Effector CD8-positive, alpha-beta T cell (primary cell): ENCODE measurements at places on chromosomes 11 and 22.

GRCh38 chr11:103529181-103529684 lies 420.0 kb downstream of the DYNC2H1 start:
- no peak for DNase-seq

GRCh38 chr22:41746567-41747400 lies 47.5 kb downstream of the MEI1 start:
- DNase-seq, result peak; percentile 22

- DNase-seq, result no peak
These were observed at the start of gene ABCC8 for GRCh38 chr11:17476317-17477083. Gene ABCC8 (minus strand): TSS chr11:17476845. CDS start chr11:17476776, 69 bp downstream.

- DNase-seq, result no peak
These were observed 498.9 kb downstream of the BRD1 start for GRCh38 chr22:49328630-49329405.

GRCh38 chr11:31793264-31793663 lies 17.9 kb downstream of the PAX6 start:
- no peak for DNase-seq

- DNase-seq, result no peak
These were observed 8.0 kb upstream of the TPCN2 start for GRCh38 chr11:69040581-69041260.

- no peak for DNase-seq
These were observed 22.9 kb downstream of the RPUSD4 start for GRCh38 chr11:126188332-126189108.

GRCh38 chr11:118076754-118077281 lies at the start of gene TMPRSS4:
Gene TMPRSS4 (plus strand): TSS chr11:118077078. CDS start chr11:118077303, 225 bp downstream.
- no peak for DNase-seq

DNA sequence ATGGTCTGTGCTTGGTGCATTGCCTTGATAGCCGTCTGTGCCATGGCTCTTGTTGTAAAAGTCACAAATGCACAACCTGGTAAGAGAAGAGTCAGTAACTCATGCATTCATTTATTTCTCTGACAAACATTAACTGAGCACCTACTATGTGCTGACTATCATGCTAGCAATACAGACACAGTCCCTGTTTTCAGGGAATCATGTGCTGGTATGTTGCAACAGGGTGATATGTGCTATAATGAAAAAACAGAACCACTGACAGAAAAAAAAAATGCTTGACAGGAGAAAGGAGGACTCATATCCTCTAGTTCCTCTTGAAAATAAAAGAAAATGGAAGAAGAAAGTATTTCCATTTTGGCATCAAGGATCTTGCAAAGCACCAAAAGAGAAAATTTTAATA lies 34.5 kb upstream of the RAPSN start:
- DNase-seq, result no peak

DNA sequence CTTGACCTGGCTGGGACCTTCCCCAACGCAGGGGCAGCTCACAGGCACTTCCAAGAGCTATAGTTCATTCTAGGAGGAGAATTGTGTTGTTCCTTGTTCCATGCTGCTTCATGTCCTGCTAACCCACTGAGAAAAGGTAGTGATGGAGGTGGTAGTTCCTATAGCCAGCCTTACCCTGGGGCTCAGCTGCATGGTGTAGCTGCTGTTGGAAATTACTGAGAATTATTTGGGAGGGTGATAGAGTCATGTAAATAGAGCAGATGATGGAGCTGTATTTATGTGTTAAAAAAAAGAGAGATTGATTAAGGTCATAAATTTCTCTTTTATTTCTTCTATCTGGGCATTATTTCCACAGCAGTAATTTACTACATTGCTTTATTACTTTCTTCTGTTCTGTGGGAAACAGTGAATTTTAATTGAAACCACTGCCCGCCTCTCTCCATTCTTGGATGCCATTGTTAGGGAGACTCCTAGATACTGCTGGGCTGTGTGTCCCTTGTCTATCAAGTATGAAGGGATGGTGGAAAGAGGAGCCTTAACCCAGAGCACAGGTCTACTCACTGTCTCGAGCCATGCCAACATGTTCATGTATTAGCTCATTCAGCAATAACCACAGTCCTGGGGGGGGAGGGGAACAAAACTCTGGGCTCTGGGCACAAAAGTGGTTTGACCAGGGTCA lies 309.2 kb downstream of the FAT3 start:
- DNase-seq, result no peak

GRCh38 chr11:79437278-79437980 lies 3.4 kb downstream of the TENM4 start:
- no peak for DNase-seq

- no peak for DNase-seq
These were observed 18.1 kb upstream of the MRTFA start for GRCh38 chr22:40654522-40655167.

DNA sequence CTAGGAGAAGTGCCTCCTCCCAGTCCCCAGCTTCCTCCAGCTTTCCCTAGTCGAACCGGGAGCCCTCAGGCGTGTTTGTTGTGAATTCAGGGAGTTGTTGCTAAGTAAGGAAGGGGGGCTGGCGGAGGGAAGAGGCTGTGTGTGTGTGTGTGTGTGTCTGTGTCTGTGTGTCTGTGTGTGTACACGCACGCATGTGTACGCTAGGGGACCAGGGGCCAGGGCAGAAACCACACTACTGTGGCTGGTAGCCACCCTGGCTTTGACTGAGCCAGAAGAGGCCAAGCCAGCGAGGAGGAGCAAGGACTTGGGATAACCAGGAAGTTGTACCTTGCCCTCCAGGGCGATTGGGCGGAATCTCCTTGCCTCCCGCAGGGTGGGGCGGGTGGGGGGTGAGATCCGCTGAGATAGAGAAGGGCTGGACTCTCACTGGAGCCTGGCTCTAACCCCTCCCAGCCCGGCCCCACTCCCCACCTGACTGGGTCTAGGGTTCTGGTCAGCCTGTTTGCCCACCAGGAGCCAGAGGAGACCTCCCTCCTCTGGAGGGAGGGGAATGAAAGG lies 7.5 kb downstream of the BCL9L start:
- DNase-seq, result no peak

- DNase-seq, result no peak
These were observed 62.1 kb upstream of the CADM1 start for GRCh38 chr11:115566180-115566764.

DNA sequence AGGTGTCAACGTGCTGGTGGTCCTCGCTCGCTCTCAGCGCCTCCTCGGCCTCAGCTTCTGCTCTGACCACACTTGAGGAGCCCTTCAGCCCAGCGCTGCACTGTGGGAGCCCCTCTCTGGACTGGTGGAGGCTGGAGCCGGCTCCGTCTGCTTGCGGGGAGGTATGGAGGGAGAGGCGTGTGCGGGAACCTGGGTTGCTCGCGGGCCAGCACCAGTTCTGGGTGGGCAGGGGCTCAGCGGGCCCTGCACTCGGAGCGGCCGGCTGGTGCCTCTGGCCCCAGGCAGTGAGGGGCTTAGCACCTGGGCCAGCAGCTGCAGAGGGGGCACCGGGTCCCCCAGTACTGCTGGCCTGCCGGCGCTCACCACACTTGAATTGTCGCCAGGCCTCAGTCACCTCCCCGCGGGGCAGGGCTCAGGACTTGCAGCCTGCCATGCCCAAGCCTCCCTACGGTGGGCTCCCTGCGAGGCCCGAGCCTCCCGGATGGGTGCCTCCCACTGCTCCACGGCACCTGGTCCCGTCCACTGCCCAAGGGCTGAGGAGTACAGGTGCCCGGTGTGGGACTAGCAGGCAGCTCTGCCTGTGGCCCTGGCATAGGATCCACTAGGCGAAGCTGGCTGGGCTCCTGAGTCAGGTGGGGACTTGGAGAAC lies 7.6 kb upstream of the CYP2D6 start:
- no peak for DNase-seq

- DNase-seq, result no peak
These were observed 117.4 kb upstream of the BID start for GRCh38 chr22:17891481-17892167.

DNA sequence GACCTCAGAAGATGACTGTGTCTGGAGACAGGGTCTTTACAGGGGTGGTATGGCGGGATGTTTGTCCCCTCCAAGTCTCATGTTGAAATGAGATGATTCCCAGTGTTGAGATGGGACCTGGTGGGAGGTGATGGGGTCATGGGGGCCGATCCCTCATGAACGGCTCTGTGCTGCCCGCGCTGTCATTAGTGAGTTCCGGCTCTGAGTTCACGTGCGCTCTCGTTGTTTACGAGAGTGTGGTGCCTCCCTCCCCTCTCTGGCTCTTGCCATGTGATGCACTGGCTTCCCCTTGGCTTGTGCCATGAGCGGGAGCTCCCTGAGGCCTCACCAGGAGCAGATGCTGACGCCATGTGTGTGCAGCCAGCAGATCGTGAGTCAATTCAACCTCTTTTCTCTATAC lies 830.8 kb downstream of the TBC1D22A start:
- no peak for DNase-seq

- no peak for DNase-seq
These were observed 79.9 kb upstream of the SEPTIN5 start for GRCh38 chr22:19634226-19634975.

- DNase-seq, result no peak
These were observed 403.1 kb upstream of the CCDC90B start for GRCh38 chr11:83689144-83689780.

GRCh38 chr11:134202661-134203060 lies 21.1 kb downstream of the NCAPD3 start:
- DNase-seq, result no peak

DNA sequence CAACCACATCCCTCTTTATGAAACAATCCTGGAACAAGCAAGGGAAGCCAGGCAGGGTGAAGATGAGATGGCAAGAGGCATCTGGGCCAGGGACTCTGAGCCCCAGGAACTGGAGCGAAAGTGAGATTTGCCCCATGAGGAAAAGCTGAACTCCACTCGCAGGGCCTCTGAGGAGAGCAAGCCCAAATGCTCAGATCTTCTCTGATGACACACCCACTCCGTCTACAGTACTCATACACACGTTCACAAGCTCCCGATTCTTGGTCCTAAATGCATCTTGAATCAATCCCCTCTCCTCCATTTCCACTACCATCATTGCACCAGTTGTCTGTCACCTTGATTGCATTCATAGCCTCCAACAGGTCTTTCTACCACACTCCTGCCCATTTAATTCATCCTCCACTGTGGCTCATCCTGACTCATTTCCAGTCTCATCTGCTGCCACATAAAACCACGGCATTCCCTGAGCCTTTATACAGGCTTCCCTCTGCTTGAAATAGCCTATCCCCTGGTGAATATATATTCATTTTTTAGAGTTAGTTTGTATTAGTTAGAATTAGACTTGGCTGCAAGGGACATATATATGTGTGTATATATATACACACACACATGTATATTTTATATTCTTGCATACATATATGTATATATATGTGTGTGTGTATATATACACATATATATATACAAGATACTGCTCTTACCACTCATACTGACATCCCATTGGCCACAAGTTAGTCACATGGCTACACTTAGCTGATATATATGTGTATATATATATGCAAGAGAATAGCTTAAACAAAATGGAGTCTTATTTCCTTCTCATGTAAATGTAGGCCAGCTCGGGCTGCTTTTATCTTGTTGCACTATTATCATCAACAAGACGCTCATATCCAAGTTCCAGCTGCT lies 1.4 kb upstream of the APOA5 start:
- no peak for DNase-seq

GRCh38 chr11:64650923-64651523 lies 60.0 kb downstream of the SLC22A12 start:
- DNase-seq, result no peak

DNA sequence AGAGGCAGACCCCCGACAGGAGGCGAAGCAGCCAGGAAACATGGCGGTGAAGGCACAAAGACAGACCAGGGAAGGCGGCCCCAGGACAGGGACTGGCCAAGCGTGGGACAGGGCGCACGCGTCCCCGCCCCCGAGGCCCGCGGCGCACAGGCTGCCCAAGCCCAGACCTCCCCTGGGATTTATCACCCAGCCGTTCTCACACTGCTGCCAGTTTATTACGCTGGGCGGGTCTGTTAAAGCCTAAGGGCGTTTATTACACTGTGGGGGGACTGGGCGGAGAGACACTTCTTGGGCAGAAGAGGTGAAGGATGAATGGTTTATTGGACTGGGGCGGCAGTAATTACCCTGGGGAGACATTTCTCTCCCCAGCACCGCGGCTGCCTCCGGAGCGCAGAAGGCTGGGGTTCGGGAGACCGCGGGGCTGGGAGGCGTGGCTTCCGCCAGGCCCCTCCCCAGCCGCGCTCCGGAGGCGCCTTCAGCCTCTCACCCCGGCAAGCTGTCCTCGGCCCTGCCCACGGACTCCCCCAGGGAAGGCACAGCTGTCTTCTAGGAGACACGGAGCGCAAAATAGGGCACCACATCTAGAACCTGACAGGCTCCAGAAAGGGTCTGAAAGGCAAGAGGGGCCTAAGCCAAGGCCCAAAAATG lies 47.1 kb downstream of the SLC22A12 start:
- no peak for DNase-seq

- no peak for DNase-seq
These were observed 379.1 kb downstream of the MN1 start for GRCh38 chr22:27422442-27422841.

DNA sequence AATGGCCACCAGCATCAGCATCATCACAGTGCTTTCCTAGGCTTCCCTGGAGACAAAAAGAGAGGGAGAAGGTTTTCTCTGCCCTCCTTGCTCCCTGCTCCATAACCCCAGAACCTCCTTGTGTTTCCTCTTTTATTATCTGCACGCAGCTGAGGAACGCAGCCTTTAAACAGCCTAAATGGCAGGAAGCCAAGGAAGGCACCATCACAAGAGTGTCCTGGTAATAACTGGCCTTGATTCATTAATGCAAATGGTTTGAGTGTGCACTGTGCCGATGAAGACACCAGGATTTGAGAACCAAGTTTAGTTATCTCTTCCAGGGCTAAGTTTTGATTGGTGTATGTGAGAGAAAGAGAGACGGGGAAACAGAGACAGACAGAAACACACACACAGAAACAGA lies 29.4 kb upstream of the DRD2 start:
- DNase-seq, result no peak

DNA sequence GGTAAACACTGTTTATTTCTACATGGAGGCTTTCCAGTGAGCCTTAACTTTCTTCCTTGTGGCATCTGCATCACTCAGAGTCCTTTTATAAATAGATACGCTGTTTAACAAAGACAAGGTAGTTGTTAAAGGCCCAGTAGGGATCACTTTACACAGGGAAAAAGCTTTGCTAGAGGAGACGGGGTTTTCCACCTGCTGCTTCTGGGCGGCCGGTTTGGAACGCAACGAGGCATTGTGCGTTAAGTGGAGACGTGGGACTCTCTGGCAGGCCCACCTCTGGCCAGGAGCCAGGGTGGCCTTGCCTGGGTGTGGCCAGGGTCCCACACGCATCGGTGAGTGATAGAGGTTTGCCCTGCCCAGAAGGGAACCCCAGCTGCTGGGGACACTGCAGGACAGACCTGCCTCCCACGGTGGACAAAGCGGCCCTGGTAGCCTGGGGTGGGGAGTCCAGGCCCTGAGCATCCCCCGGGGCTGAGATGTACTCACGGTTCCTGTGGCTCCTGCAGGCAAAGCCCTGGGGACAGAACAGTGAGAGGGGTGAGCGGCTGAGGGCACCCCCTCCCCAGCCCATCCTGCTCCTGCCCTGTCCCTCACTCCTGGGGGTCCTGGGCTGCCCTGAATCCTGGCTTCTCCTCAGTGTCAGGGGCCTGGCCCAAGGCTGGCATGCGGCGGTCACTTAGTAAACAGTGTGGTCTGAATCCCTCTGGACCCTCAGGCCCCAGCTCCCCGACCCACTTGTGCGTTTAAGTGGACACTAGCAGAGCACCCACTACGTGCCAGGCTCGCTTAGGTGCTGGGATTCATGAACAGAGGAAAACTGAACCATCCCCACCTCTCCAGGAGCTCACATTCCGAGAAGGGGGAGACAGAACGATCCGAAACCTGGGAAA lies 4.2 kb downstream of the IL17REL start:
- DNase-seq, result no peak

GRCh38 chr11:59012398-59013265 lies 73.3 kb downstream of the GLYATL1 start:
- no peak for DNase-seq

- no peak for DNase-seq
These were observed 12.1 kb upstream of the BBOX1 start for GRCh38 chr11:27028561-27028965.
